ENCODE measurements at places on chromosomes 5 and 9.

DNA sequence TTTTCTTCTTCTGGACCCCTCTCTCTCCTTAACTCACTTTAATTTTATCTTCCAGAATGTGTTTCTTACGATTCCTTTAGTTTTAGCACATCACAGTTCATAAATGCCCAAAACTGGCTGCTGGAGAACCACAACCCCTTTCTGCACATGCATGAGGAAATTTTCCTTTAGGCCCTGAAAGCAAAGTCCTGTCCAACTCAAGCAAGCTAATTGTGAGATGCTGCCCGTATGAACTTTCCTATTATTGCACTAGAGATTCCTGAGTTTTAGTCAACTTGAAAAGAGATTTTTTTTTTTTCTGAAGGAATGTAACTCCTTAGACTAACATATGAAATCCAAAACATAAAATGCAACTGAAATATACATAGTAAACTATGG lies 52.1 kb upstream of the DAB2 start:
- no peak for DNase-seq

DNA sequence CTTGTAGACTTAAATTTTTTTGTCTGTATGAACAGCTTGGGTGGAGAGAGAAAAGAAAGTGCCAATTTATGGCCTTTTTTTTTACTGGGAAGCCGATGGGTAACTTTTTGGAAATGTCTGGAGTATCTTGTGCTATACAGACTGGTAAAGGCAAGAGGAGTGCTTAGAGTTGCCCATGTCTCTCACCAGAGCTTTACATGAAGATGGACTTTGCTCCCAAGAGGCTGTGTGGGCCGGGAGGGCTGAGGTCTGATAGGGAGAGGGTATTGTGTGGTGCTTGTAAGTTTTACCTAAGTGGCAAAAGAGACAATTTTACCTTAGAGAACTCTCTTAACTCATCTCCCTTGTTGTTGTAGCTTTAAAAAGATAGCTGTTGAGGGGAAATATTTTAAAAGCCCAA lies 203.2 kb downstream of the SEMA6A start:
- no peak for DNase-seq

GRCh38 chr5:82068723-82069122 lies 96.9 kb downstream of the ATG10 start:
- DNase-seq = no peak

- no peak for DNase-seq
Measured at GRCh38 chr5:112977440-112977861, 853 bp downstream of the DCP2 start.

- no peak for DNase-seq
Measured at GRCh38 chr5:64333886-64334285, 168.2 kb downstream of the RNF180 start.

GRCh38 chr9:28503573-28503972 lies 930.3 kb upstream of the C9orf72 start:
- no peak for DNase-seq

GRCh38 chr5:146788898-146789297 lies 89.7 kb downstream of the PPP2R2B start:
- DNase-seq = no peak

DNA sequence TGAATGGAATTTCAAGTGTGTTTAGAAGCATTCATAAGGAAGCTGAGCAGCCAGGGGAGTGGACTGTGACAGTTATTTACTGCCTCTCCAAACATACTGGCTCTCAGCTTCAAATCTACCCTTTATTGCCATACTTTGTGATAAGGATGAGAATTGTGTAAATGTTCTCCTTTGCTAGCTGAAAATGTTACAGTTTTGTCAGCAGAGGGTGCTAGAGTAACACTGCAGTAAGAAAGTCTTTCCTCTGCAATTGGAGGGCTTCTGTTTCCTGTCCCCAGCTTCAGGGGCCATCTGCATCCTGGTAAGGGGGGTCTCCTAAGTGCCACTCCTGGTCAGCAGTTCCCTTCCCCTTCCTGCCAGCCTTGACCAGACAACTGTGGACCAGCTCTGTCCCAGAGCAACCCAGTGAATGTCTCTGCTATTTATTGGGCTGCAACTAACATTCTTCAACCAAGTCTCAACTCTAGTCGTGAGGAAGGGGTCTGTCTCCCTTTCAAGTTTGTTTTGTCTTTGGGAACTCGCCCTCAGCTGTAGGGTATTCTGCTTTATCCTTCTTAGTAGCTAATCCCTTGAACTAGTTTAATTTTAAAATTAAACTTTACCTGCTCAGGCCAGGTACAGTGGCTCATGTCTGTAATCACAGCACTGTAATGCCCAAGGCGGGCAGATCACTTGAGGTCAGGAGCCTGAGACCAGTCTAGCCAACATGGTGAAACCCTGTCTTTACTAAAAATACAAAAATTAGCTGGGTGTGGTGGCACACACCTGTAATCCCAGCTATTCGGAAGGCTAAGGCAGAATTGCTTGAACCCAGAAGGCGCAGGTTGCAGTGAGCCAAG lies 45.3 kb downstream of the RAPGEF6 start:
- peak; percentile 58 for DNase-seq

- no peak for DNase-seq
Measured at GRCh38 chr5:168449166-168449565, 37.1 kb upstream of the RARS1 start.

Data from dermis microvascular lymphatic vessel endothelial cell (primary cell).